Activated CD4-positive, alpha-beta T cell treated with anti-CD3 and anti-CD28 coated beads, Interleukin-2, Interleukin-6, amounts not matched to agents 100 ng/mL and 50 ng/mL, durations not matched to agents 16 hours and 8 hours (primary cell): ENCODE measurements at places on chromosomes 1 and 21.

- no peak for DNase-seq
These were observed 548.9 kb downstream of the NUF2 start for GRCh38 chr1:163870666-163871065.

DNA sequence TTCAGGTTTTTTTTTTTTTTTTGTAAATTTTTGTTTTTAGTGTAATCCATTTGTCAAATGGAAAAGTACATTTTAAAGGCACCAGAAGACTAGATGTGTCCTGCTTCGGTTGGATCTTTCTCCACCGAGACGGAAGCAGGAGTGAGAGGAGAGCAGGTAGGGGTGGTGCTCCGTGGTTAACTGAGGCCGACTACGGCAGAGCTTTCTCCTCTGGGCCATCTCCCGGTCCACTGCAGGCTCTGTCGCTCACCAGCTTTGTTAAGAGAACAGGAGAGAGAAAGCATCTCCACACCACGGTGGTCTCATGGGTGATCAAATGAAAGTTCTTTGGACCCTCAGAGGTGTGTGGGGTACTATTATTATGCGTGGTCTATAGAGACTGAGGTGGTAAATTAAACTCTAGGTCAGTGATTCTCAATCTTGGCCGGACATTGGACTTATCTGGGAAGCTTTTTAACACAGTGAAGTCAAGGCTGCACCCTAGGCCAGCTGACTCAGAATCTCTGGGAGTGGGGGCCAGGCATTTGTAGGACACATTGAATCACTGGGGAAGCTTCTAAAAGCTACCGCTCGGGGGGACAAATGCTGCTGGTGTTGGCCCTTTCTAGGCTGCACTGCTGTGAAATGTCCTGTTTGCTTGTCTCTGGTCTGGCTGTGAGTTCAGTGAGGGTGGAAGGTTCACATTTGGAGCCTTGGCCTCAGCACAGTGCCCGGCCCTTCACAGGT, 25.0 kb downstream of the ABCA4 start:
- no peak for DNase-seq

- no peak for DNase-seq
These were observed 36.5 kb upstream of the AGBL4 start for GRCh38 chr1:50060279-50060678.

DNA sequence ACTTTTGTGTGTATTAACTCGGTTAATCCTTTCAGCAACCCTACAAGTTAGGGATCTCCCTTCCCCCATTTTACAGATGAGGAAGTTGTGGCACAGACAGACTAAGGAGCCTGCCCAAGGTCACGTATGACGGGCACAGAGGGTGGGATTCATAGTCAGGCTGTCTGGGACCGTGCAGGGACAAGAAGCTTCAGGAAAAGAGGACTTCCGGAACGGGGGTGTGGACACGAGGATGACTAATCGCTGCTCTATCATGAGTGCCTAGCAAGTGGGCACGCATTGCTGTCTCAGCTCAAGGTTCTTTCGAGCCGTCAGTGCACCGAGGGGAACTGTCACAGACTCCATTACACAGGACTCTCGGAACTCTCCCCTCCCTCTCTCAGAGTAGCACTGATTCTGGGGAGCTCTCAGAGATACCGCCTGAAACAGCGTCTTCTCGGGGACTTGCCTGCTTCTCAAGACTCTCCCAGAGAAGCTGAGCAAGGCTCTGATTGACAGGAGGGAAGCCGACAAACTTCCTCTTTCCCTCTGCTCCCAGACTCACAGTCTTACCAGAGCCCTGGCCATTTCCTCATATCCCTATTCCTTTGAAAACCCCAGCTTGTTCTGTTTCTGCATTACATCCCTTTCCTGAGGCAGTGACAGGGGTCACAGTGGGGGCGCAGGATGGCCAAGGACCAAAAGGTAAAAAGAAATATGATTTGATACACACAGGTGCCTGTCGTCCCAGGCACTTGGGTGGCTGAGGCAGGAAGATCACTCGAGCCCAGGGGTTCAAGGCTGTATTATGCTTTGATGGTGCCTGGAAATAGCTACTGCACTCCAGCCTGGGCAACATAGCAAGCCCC, 14.4 kb downstream of the FHAD1 start:
- peak; percentile 35 for DNase-seq

DNA sequence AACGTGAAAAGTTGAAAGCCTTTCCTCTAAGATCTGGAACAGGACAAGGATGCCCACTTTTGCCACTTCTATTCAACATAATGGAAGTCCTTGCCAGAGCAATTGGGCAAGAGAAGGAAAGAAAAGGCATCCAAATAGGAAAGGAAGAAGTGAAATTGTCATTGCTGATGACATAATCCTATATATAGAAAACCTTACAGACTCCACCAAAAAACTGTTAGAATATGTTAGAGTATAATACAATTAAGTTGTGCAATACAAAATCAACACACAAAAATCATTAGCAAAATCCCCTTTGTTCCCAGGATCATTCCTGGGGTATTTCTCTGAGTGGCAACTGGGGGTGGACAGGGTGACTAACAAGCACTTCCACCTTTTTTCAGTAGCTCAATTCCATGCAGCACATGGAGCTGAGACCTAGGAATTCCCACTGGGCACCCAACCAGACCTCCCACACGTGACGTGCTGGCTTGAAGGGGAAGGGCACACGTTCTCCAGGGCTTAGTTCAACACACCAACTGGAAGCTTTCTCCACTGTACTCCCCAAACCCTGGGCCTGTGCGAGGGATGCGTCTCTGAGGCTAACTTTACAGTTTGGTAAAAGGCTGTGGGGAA, 9.6 kb downstream of the STUM start:
- no peak for DNase-seq

DNA sequence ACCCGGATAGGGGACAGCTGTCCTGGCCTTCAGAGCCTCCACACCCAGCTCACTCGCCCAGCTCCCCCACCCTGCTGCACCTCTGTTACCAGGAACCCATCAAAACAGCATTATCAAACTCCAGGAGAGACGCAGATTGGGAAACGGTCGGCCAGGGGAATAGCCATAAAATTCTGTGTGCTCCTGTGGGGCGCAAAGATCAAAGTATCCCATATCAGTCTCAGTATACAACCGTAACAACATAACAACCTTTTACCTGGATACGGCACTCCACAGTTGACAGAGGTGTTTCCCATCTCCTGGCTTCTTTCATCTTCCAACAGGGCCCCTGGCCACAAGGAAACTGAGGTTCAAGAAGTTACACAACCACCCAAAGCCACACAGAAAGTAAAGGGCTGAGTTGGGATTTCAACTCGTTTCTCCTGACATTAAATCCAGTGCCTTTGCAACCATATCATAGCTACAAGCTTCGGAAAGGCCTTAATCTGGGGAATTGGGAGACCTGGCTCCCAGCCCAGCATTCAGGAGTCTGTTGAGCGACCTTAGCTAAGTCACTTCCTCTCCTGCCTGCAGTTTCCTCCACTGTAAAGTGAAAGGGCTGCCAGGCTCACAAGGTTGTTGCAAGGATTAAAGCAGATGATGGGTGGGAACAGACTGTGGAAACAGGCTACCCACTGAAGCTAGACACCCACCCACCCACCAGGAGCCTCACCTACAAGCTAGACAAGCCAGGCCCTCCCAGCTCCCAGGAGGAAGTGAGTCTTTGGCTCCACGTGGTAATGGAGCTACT, 8.1 kb upstream of the EPHB2 start:
- no peak for DNase-seq

- no peak for DNase-seq
These were observed 442.8 kb downstream of the SETD4 start for GRCh38 chr21:35617491-35617890.

DNA sequence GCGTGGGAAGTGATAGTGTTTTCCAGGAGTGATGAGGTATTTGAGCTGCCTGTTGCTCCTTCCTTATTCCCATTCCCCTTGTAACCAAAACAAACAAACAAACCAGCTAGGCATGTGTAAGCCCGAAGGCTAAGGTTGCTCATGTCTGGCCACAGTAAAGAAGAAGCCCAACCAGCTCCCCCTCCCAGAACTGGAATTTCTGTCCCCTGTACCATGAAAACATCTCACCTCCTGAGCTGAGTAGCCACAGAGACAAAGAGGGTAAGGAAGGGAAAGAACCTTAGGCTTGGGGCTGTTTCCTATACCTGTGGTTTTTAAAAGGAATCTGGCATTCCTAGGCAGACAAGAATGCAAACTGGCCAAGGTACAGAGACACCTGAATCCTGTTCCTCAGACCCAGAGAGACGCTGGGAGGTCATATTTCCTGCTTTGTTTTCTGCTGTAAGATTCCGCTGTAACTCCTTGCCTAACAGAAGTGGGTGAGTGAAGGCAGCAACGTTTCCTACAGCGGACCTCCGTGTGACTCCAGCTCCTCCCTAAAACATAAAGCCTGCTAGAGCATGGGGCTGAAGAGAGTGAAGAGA, 41.7 kb upstream of the RAB4A start:
- no peak for DNase-seq

- DNase-seq: peak; percentile 80
These were observed 627 bp upstream of the GNB1 start for GRCh38 chr1:1891349-1892078.
